ENCODE measurements at places on chromosomes 2 and 18.

GRCh38 chr18:76874642-76875389 is 52.5 kb downstream of the ZNF236 start:
- peak; percentile 18 for DNase-seq

GRCh38 chr2:154408786-154409185 is 289.7 kb upstream of the KCNJ3 start:
- DNase-seq, result no peak

DNA sequence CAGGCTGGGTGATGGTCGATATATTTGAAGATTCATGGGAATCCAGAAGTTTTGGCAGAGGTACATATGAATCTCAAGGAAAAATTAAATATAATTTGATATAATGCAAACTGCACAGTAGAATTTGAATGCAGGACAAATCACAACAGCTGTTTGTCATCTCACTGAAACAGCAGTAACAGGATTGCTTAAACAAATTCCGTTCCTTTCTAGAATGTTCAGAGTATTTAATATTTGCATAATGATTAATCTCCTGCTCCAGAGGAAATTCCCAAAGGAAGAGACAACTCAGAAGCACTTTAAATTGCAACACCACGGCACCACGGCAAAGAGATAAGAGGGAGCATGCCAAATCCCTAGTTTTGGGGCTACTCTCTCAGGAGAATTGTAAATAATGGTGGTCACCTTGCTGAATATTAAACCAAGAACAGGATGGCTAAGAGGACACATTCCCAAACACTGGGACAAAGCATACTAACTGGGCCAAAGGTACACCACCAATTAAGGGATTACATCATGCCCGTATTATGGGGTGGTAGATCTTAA is 67.8 kb upstream of the MAP4K3 start:
- peak; percentile 85 for DNase-seq

- peak; percentile 50 for DNase-seq
Observed at GRCh38 chr2:146108993-146109392, 1589.1 kb upstream of the ZEB2 start.

- peak; percentile 90 for DNase-seq
Observed at GRCh38 chr2:233982421-233983121, 65.4 kb downstream of the TRPM8 start.

DNA sequence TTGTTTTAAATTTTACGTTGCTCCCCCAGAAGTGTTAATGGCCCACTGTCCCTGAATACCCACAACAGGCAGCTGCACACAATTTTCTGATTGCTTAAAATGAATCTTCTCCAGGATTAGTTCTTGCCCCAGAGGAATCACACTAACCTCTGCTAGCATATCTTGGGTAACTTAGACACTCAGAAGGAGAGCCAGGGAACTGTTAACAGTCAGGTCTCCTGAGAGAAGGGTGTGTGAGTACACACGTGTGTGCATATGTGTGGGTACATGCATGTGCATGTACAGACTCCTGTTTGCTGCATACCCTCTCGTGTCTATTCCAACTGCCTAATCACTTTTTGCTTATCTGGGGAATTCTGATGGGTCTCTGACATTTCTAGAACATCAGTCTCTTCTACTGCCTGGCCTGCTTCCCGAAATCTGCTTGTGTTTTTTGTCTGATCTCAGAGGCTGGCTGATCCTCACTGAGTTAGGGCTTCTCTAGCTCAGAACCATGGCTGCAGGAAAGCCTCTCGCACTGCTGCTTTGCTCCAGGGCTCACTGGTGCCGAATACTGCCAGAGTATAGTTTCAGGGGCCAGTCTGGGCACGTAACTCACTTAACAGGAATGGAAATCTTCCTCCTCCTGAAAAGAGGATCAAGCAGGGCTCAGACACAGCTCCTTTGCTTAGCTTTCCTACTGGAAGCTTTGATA is 62.8 kb downstream of the PRELID3A start:
- peak; percentile 91 for DNase-seq

DNA sequence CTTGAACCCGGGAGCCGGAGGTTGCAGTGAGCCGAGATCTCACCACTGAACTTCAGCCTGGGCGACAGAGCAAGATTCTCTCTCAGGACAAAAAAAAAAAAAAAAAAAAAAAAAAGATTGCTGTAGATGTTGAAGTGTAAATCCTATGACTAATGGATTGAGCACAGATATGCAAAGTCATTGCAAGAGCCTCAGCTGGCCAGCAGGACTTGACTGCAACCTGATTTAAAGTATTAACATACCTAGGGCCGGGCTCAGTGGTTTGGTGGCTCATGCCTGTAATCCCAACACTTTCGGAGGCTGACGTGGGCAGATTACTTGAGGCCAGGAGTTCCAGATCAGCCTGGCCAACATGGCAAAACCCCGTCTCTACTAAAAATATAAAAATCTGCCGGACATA is 103.4 kb upstream of the MSH2 start:
- peak; percentile 78 for DNase-seq

DNA sequence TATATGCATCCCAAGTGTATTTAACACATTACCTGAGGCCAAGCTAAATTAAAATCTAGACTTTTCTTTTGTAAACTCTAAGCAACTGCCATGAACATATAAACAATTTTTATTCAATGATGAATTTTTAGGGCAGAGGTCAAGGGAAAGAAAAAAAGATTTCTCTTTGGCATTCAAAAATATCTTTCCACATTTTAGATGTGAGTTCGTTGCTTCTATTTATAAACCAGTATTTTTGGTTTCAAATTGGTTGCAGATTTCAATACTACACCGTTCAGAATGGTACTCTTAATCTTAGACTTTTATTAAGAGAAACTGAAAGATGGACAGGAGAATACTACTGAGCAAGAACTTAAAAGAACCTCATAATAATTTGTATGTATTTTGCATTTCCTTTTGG is 293.6 kb upstream of the CCDC68 start:
- DNase-seq, result no peak

GRCh38 chr2:62868947-62869346 is 163.4 kb downstream of the EHBP1 start:
- DNase-seq, result no peak

- DNase-seq, result peak; percentile 53
Observed at GRCh38 chr2:237165405-237166276, 80.0 kb downstream of the COPS8 start.

- no peak for DNase-seq
Observed at GRCh38 chr2:241933179-241933911, 63.8 kb downstream of the RTP5 start.

DNA sequence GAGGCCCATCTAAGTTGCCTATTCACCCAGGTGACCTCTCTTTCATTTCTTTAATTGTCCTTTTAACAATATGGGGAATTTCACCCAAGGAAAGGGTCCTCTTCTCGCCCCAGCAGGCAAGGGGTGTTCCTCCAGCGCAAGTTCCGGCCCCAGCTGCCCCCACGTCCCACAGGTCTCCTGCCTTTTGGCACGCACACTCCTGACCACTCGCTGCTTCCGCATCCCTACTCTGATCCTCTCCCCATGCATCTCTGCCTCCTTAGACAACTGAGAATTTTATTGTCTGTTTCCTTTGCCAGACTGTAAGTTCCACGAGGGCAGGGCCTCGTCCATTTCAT is 684 bp upstream of the ARPC2 start:
- DNase-seq, result no peak

DNA sequence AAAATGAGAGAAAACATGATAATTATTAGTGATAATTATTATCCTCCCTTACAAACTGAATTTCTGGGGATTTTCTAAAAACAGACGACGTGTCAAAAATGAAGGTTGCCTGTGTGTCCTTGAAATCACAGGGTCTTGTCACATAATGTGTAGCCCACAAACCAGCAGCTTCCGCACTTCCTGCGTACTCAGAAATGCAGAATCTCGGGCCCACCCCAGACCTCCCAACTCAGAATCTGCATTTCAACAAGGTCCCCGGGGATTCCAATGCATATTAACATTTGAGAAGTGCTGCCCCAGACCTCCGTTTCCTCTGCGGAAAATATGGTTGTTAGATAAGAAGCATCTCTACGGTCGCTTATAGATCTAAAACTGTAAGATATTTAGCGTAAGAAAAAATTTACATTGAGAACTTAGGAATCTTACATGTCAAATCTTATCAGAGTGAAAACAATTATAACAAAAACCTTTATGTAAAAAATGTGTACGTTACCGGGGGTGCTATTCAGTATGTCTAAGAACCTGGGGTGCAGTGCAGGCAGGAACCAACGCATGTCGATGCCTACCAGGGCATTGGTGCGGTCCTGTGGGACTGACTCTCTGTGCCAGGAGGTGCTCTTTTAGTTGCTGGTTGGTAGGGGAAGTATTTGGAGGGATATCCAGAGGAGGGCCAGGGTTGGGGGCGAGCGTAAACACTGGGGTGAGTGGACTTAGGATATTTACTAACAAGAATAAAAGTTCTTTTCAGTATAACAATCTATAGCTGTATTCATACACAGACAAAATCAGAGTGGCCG is 15.2 kb downstream of the CDKL4 start:
- DNase-seq, result no peak

GRCh38 chr18:23635283-23636070 is 27.2 kb downstream of the ANKRD29 start:
- DNase-seq, result peak; percentile 55

- DNase-seq, result no peak
Observed at GRCh38 chr2:41900101-41900577, 147.7 kb upstream of the PKDCC start.

- peak; percentile 55 for DNase-seq
Observed at GRCh38 chr2:230700447-230700846, 12.2 kb upstream of the CAB39 start.

GRCh38 chr18:56975276-56975675 is 171.6 kb upstream of the BOD1L2 start:
- DNase-seq, result no peak

DNA sequence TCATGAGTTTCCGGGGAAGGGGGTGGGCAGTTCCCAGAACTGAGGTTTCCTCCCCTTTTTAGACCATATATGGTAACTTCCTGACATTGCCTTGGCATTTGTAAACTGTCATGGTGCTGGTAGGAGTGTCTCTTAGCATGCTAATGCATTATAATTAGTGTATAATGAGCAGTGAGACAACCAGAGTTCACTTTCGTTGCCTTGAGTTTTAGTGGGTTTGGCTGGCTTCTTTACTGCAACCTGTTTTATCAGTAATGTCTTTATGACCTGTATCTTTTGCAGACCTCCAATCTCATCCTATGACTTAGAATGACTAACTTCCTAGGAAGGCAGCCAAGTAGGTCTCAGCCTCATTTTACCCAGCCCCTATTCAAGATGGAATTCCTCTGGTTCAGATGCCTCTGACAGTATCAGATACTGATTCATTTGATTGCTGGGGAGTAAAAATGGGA is 447.3 kb downstream of the XIRP2 start:
- peak; percentile 6 for DNase-seq

DNA sequence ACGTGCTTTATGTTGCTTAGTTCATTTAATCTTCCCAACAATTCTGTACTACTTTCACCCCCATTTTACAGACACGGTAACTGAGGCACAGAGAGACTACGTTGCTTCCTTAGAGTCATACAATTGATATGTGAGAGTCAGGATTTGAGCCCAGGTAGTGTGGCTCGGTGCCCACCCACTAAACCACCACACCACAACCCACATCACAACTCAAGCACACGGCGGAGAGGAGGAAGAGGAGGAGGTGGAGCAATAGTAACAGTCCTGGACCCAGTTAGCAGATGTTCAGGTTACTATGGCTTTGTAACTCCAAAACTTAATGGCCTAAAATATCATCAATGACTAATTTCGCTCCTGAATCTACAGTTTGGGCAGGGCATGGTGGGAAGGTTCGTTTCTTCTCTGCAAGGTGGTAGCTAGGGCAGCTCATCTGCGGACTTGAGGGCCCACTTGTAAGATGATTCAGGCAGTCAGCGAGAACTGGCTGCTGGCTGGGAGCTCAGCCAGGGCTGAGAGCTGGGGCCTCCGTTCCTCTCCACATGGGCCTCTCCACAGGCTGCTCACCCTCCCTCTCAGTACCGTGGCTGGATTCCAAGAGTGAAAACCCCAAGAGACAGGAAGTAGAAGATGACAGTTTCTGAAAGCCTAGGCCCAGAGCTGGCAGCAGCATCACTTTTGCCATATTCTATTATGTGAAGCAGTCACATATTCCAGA is 167.1 kb downstream of the ZFP36L2 start:
- peak; percentile 83 for DNase-seq

GRCh38 chr18:22739789-22740188 is 193.3 kb upstream of the RBBP8 start:
- DNase-seq, result no peak

Data from epithelial cell of esophagus (primary cell).